ENCODE measurements at places on chromosomes 7 and 10. TPM values are rescaled to one million over a fixed set of nuclear protein-coding genes. Genes with fewer than 3 reads are reported as not detected.

ING3 gene
- total RNA-seq, result 7.9 TPM

TNS3 gene
- 22.8 TPM for total RNA-seq

NRG3 gene
- total RNA-seq, result not detected

BICC1 gene
- total RNA-seq, result 74.9 TPM

EVX1 gene
- not detected for total RNA-seq

CALY gene
- total RNA-seq, result not detected

LIPF gene
- not detected for total RNA-seq

SUMF2 gene
- 232 TPM for total RNA-seq

Measured in bronchial smooth muscle cell (primary cell).